AG09309 (cell line): ENCODE measurements at places on chromosomes 1 and 21.
A peak's percentile ranks its signal among the peaks of the same experiment; 100 is the strongest.

GRCh38 chr1:223654083-223654482, 11.4 kb downstream of the CAPN8 start:
- no peak for DNase-seq

GRCh38 chr1:201707656-201708055, 121.3 kb upstream of the IPO9 start:
- no peak for DNase-seq

GRCh38 chr1:36562181-36562685, 79.5 kb upstream of the CSF3R start:
- no peak for DNase-seq

- no peak for DNase-seq
Observed at GRCh38 chr1:159448181-159448580, 8.7 kb downstream of the OR10J1 start.

DNA sequence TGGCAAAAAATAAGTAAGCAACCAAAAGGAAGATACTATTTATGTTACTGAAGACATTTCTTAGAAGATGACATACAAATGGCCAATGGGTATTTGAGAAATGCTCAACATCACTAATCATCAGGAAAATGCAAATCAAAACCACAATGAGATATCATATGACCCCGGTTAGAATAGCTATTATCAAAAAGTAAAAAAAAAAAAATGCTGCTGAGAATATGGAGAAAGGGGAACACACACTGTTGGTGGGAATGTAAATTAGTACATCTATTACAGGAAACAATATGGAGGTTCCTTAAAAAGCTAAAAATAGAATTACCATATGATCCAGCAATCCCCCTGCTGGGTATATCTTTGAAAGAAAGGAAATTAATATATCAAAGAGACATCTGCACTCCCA, 34.3 kb upstream of the CREG1 start:
- no peak for DNase-seq

GRCh38 chr1:21782868-21783678, at the start of gene USP48:
TSS of gene USP48 (minus strand) at chr1:21783149. CDS start at chr1:21782957, 192 bp downstream.
- peak; percentile 85 for DNase-seq

- DNase-seq, result peak; percentile 35
Observed at GRCh38 chr1:211126622-211127021, 7.3 kb downstream of the KCNH1 start.

- DNase-seq, result no peak
Observed at GRCh38 chr21:34092262-34092921, 19.0 kb downstream of the MRPS6 start.

GRCh38 chr1:32062867-32063230, 9.9 kb upstream of the TMEM39B start:
- no peak for DNase-seq

- DNase-seq, result no peak
Observed at GRCh38 chr1:248102847-248103246, 7.9 kb downstream of the OR2L13 start.

GRCh38 chr1:202013603-202014002, 3.2 kb downstream of the ELF3 start:
- no peak for DNase-seq

GRCh38 chr1:212167098-212167497, 118.1 kb upstream of the PPP2R5A start:
- peak; percentile 13 for DNase-seq

DNA sequence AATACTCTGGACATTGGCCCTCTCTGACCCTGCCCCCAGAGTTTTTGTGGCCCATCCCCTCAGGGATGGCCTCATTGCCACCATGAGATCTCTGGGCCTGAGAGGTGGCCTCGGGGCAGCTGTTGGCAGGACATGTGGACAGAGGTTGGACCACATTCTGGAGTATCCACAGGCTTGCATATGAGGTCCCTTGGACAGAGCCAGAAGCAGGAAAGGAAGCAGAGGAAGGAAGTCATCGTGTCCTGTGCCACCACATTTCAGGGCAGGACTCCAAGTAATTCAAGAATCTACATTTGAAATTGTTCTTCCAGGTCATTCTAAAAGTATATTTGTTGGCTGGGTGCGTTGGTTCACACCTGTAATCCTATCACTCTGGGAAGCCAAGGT, 95.9 kb upstream of the PPP2R5A start:
- no peak for DNase-seq
